CD4-positive, alpha-beta T cell treated with Interleukin-6 at 100 ng/mL for 8 hours (primary cell): ENCODE measurements at places on chromosomes 2 and 18.

GRCh38 chr2:145752091-145752806, 1232.3 kb upstream of the ZEB2 start:
- no peak for DNase-seq

DNA sequence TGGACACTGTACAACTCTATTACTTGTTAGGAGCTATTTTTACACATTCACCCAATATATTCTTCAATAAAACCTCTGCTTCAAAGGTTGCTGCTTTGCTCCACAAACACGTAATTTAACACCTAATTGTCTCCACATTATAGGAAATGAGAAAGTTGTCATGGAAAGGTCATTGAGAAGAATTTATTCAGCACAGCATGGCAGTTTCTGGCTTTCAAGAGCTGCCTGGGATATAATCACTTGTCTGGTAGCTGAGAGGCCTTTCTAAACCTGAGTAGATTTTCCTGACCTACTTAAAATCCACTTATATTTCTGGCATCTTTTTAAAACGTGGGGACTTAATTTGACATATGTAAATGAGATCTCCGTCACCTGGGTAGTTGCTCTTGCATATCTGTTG, 216.1 kb downstream of the ZNF804A start:
- no peak for DNase-seq

GRCh38 chr18:3554091-3554601, 104.2 kb downstream of the TGIF1 start:
- no peak for DNase-seq

DNA sequence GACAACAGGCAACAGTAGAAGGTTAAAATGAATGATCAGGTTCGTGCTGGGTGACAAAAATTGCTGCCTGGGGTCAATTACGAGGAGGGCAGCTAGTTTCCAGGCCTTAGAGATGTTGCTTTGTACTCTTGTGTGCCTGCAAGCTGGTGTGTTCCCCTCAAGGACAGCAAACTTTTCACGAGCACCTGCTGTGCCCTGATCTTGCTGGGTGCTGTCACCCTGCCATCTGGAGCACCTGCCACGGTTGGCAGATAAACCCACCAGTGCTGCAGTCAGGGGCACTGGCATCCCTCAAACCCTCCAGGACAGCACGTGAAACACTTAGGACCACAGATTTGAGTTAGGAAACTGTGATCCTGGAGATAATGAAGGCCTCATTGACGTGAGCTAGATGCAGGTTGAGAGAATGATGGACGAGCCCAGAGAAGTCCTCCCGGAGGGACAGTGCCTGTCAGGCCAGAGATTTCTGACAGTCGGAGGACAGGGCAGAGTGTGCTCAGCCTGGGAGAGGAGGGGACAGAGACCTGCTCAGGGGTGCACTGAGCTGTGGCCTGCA, 104.3 kb upstream of the RAB12 start:
- no peak for DNase-seq

GRCh38 chr2:143640826-143641225, 511.6 kb downstream of the ARHGAP15 start:
- no peak for DNase-seq

DNA sequence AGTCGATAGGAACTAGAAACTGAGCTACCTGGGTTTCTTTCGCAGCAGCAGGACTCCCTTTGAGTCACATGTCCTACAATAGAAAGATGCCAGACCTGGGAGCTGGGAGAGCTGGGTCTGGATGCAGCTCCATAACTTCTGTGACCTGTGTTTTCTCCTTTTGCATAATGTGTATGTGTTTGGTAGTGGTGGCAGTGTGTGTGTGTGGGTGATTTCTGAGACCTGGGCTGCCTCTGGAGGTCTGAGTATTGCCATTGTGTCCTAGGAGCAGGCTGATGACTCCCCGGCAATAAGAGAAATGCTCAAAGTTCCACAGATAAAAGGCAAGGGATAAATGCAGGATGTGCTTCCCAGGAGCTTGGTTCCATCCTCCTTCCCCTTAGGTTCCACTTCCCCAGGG, 6.4 kb downstream of the WNT10A start:
- no peak for DNase-seq

GRCh38 chr18:8478968-8479370, 130.3 kb upstream of the RAB12 start:
- DNase-seq = no peak

DNA sequence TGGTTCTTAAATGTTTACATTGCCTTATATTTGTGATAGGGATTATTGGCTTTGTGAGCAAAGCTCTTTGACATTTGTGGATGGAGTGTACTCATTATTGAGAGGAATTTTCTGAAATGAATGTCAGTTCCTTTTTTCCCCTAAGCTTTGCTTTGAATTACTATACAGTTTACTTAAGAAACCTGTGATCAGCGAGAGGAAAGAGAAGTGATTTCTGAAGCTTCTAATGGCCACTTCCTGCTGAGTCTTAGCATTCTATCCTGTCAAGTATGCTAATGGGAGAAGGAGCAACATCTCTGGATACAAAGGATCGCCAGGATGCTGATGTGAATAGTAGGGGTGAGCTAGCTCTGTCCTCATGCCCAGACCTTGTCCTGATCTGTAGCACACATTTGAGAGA, 47.8 kb upstream of the MGAT5 start:
- DNase-seq = no peak

DNA sequence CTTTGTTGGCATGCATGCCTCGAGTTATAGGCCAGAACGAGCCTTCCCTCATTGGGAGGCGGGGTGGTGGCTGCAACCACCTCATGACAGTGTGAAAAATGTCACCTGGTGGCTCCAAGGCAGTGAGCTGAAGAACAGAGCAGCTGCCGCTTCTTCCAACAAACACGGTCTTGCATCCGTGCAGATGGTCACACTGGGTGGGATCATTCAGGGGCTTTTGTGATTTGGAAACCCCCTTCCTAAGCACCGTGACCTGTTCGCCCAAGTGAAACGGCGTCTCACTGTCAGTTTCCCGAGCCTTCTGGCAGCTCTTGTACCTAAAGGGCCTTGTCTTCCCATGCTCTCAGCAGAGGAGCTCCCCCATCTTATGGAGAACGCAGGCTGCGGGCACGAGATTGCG, 159.7 kb downstream of the NAPG start:
- DNase-seq = no peak

- DNase-seq = no peak
These were observed 30.1 kb upstream of the THOC1 start for GRCh38 chr18:297936-298335.

DNA sequence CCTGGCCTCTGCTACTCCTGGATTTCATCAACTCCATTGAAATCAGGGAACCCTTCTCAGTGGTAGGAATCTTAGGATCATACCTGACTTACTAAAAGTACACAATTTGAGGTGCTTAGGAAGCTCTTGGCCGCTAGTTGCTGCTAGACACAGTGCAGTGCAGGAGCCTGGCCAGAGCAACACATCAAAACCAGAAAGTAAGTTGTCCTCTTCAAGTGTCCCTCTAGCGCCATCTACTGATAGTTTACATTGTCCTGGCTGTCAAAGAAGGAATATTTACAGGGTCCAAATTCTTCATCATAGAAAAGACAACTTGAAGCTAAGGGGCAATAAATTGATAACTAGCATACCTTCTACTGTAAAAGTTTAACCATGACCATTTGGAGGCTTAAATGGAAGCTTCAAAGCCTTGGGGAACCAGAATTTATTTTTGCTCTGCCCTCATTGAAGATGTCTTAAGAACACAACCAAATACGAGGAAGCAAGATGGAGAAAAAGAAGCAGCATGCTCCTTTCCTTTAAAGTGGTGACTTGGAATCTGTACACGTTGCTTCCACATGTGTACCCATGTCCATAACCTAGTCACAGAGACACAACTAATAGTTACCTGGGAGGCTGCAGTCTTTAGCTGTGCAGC, 889.1 kb upstream of the GCFC2 start:
- DNase-seq = no peak

DNA sequence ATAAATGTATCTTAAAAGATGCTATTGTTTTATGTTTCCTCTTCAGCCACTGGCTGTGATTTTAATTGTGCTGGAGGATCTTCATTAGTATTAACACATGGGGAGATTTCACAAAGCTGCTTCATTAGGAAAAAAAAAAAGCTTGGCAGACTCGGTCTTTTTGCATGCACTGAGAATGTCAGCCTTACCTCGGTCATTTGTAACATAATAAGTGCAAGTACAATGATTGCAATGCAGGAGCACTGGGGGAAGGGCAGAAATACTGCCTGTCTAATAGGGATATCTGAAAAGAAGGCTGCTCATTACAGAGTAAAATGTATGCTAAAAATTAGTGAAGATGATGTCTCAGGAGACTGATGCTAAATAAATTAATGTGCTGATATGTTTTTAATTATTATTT, 1.3 kb upstream of the BAZ2B start:
- no peak for DNase-seq

- DNase-seq = no peak
These were observed 95.5 kb downstream of the ZNF521 start for GRCh38 chr18:25256439-25256838.

DNA sequence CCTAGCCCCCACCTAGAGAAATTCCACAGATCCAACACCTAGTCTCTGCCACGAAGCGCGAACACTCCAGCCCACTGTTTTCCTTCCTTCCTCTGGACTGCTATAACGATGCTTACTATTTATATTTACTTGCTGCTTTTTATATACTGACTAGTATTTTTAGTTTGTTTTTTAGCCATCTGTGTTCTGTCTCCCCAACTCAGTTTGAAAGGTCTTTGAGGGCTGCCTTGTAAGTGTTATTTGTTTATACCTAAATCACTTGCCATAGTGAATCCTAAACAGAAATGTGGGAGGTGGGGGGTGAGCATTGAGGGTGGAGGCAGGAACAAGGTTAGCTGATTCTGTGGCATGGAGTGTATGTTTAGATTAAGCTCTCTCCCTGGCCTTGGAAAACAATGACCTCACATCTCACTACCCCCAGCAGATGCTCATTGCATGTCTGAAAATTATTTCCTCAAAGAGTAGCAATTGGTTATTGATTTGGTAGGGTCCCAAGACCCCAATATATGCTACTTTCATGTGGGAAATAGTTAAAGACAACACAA, 1.1 kb upstream of the NCKAP5 start:
- no peak for DNase-seq

GRCh38 chr2:239247401-239248245, 153.2 kb downstream of the HDAC4 start:
- no peak for DNase-seq

DNA sequence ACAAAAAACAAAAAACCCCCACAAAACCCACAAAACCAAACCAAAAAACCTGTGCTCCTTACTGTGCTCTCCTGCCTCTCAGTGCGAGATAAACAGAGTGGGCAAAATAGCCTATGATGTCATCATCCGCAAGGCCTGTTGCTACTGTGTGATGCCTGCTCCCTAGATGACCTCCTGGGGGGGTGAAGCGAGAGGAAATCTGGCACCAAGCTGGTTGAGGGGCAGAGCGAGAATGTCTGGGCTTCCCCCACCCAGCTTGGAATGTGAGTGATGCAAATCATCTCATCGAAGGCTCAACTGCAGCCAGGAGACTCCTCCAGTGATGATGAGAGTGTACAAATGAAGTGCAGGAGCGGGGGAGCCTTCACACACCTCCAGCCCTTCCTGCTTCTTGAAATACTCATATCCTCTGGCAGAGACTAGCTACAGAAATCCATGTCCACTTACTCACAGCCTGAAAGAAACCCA, 57.7 kb upstream of the MAP4K3 start:
- no peak for DNase-seq

- DNase-seq = no peak
These were observed 14.3 kb downstream of the NYAP2 start for GRCh38 chr2:225413786-225414185.

DNA sequence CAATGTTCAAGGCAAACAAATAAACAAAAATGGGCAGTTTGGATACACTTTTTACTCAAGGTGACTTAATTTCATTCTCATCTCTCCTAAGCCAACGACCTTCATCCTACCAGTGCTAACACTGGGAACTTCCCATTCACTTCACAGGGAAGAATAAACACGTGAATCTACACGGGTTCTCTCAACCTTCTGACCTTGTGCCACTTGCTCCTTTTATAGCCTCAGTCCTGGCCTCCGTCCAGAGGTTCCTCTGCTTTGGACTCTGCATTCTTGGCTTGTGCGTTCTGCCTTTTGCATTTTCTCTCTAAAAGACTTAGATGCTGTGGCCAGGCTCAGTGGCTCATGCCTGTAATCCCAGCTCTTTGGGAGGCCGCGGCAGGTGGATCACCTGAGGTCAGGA, 13.8 kb downstream of the ZNF2 start:
- no peak for DNase-seq

GRCh38 chr2:230864605-230865306, at the start of gene ITM2C:
Gene ITM2C, plus strand, starts transcription at chr2:230864942. Its CDS starts 84 bp downstream, at chr2:230865026.
- peak; percentile 74 for DNase-seq

DNA sequence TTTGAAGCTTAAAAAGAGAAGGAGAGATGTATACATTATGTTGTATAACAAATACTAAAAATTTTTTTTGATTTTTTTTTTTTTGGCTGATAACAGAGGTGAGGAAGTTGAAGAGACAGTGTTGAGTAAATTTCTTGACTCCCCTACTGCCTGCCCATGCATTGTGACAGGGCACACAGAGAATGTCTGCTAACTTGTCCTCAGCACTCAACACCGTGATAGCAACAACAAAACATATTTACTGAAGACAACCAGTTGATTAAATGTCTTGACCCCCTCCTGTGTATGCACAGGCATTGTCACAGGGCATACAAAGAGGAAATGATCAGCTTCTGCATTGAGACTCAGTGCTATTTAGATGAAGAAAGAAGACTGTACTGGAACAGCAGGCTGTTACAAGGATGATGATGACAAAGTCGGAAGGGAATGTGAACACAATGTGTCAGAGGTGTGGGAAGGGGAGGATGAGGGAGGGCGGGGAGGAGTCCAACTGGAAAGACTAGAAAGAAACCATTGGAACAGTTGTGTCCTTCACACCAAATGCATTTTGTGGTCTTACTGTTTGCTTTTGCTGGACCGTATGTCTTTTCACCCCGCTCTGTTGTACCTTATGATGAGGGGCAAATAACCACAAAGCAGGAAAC, 89.5 kb downstream of the CERS6 start:
- DNase-seq = no peak

DNA sequence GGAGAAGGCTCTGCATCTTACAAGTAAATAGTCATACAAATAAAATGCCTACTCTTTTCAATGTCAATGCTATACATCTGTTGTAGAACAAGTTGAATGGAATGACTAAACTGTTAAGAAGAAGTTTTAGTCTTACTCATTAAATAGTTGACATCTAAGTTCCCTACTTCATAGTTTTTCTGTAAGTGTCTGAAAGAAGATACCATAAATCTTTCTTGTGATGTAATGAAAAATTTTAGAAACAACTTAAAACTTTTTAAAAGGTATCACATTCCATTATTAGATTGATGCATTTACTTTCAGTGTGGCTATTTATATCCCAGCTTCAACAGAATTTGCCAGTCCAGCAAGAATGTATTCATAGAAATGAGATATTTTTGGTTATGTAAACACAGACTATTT, 185.2 kb upstream of the EPC2 start:
- DNase-seq = no peak

DNA sequence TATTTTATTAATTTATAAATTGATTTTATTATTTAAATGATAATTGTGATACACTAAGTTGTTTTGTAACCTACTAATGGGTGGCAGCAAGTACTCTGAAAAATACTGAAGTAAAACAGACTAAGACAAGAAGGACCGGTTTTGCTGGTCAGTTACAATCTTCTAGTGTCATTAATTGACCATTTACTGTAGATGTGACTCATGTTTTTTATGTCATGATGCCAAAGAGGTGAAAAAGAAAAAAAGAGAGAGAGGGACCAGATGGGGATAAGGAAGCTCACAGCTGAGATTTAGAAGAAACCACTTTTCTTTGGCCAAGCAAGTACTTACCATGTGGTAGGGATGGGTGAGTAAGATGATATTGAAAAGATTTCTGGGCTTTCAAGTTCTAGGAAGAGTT, 955.8 kb upstream of the LRRTM1 start:
- DNase-seq = no peak
